ENCODE measurements at places on chromosomes 1 and 21. TPM values are rescaled to one million over a fixed set of nuclear protein-coding genes. Genes with fewer than 3 reads are reported as not detected.

DNA sequence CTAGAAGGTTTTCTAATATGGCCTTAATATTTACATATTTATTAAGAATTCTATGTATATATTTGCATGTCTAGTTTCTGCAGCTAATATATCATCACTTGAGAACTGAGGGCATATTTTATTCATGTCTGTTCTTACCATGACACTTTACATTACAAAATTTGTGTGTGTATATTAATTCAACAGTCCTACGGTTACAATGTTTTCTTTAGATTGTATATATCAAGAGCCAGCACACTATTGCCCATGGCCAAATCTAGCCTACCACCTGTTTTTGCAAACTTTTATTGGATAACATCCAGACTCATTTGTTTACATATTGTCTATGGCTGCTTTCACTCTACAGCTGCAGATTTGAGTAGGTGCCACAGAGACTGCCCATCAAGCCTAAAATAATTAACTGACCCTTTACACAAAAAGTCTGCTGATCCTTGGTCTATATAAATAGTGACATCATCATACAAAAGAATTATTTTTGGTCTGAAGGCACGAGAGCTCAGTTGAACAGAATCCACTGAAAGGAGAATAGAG is 577.4 kb upstream of the PBX1 start:
- H3K4me1 ChIP-seq: no peaks in the 10 kb centered on the region
- H3K27ac ChIP-seq: no peak overlapping the region
- DNase-seq: no peak
- no peaks in the 10 kb centered on the region for H3K36me3 ChIP-seq
- H3K4me3 ChIP-seq: no peak overlapping the region

GRCh38 chr1:51270751-51271150 is 34.7 kb downstream of the RNF11 start:
- H3K4me3 ChIP-seq: no peak overlapping the region
- H3K27me3 ChIP-seq: no peaks in the 10 kb centered on the region
- H3K27ac ChIP-seq: no peak overlapping the region
- peaks cover 17% of the 10 kb centered on the region for H3K36me3 ChIP-seq
- DNase-seq: no peak

GRCh38 chr1:32291708-32292538 is at the start of gene HDAC1:
Gene HDAC1 (plus strand): TSS chr1:32292083. CDS start chr1:32292170, 87 bp downstream.
- peak; percentile 94 for DNase-seq
- H3K27me3 ChIP-seq: no peaks in the 10 kb centered on the region
- peaks cover 43% of the 10 kb centered on the region for H3K4me1 ChIP-seq
- H3K36me3 ChIP-seq: no peaks in the 10 kb centered on the region
- H3K27ac ChIP-seq: peak within 1 kb of the TSS; percentile 77
- H3K4me3 ChIP-seq: peak within 1 kb of the TSS; percentile 96

GRCh38 chr1:9805006-9805508 is 18.7 kb downstream of the CLSTN1 start:
- H3K4me1 ChIP-seq: peaks cover 17% of the 10 kb centered on the region
- no peaks in the 10 kb centered on the region for H3K36me3 ChIP-seq
- no peak for DNase-seq

GSTM5 gene
- not detected for total RNA-seq

LCE1D gene
- total RNA-seq: not detected

HORMAD1 gene
- 0.65 TPM for total RNA-seq
